ENCODE measurements at places on chromosomes 11 and 22.

- DNase-seq = peak; percentile 75
Measured at GRCh38 chr11:70423523-70424505, 25.5 kb downstream of the CTTN start.

DNA sequence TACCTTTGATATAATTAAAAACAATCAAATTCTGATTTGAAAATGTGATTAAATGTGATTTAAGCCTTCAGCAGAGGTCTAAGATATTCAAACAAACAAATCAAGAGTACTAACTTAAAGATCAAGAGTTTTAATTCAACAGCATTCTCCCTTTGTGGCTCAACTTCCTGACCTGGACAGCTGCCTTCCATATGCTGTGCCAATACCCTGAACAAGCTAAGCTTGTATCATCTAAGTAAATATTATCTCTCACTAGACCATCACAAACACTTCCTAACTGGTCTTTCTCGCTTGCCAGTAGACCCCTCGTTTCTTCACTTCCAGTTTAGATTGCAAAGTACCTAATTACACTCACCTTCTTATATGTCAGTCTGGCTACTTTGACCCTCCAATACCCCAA lies 35.9 kb upstream of the P4HA3 start:
- DNase-seq = no peak

DNA sequence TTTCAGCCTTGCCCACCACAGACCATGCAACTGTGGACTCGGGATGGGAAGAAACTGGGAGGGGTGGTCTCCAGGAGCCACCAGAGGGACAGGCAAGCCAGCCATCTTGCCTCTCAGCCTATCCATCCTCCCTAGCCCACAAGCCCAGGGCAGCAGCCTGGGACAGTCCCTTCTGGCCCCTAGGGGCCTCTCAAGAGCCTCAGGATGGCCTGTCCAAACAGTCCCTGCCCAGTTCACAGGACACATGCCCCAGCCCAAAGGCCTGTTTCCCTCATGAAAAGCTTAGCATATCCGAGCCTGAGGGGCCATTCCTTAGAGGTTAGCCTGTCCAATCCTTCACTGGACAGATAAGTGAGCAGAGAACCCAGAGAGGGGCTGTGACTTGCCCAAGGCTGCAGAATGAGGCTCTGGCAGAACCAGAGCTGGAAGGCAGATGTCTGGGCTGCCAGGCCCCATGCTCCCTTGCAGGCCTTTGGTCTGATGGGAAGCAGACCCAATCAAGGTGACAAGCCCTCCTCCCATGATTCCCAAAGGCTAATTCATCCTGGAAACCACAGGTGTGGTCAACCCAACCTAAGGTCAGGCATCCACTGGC lies 28.2 kb downstream of the LRRC10B start:
- no peak for DNase-seq

- DNase-seq = no peak
Measured at GRCh38 chr22:48588878-48589450, 1238.7 kb downstream of the BRD1 start.

- DNase-seq = no peak
Measured at GRCh38 chr22:48919851-48920589, 907.7 kb downstream of the BRD1 start.

DNA sequence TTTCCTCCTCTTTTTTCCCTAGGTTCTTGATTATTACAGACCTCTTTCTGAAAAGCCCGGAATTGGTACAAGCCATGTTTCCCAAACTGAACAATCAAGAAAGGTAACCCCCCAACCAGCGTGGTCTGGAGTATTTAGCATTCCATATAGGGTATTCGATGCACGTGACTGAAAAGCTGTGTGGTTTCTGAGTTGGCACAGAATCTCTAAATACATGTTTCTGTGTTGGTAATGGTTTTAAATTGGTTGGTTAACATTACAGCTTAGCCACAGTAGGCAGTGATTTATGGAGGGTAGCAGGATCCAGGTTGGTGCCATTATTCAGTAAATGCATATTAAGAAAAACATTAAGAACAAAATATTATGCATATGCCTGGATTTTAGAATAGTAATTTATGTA lies 46.8 kb downstream of the ATXN10 start:
- DNase-seq = no peak

DNA sequence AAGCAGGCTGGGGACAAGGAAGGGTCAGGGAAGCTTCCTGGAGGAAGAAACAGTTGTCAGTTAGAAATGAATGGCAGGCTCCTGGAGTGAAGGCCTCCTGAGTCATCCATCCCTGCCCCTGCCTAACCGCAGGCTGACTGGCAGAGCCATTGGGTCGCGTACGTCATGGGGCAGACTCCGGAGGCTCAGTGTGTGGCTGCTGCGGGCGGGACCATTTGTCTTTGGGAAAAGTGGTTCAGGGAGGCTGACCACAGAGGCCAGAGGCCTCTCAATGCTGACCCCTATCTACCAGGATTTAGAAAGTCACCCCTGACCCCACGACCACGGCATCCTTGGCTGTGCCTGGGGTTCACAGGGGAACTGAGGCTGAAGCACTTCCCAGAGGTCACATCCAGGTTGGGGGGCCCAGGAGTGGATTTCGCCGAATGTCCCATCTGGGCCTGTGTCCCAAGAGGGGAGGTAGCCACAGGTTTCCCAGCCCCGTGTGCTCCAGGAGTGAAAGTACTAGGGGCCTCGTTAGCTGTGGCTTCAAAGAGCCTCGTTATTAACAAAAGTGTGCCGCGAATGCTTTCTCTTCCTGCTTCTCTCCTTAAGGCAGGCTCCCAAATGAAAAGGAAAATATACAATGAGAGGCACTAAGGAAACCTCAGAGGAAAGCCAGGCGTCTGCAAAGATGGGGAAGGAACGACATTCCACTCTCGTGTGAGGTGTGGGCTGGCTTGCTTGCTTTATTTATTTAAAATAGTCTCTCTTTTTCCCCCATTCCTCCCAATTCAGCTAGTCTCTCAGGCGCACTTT lies 58.9 kb downstream of the FLRT1 start:
- DNase-seq = no peak

DNA sequence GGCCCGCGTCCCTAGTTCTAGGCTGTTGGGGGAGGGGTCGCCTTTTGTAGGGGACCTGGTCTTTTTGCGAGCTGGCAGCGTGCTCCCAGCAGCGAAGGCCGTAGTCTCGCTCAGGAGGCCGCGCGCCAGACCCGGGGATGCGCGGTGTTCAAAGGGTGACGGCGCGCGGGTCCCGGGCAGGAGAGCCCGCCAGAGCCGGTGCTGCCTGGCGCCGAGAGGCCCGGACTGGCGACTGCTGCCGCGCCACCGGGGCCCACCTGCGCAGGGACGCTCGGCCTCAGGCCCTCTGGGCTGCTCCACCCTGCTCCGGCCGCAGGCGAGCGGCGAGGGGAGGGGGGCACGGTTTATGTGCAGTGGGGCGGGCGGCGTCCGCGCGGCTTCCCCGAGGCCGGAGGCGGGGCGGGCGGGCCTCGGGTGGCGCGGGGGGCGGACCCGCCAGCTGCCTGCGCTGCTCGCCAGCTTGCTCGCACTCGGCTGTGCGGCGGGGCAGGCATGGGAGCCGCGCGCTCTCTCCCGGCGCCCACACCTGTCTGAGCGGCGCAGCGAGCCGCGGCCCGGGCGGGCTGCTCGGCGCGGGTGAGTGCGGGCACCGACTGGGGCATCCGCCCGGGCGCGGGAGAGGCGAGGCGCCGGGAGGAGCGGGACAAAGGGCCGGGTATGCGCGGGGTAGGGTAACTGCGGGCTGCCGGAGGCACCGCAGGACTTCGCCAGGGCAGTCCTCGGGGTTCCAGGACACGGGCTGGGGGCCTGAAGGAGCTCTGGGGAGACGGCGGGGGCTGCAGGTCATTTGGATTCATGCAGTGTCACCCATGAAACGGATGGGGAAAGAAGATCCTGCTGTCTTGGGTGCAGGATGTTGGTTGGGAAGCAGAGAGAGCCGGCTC lies at the start of gene PRSS23:
PRSS23 (plus strand) TSS at position 467 of the 884 bp plus-strand sequence. CDS start 7,102 bp downstream, outside the sequence.
- no peak for DNase-seq

All from AML-193 (cell line).